ENCODE measurements at places on chromosomes 12 and 14. TPM values are rescaled to one million over a fixed set of nuclear protein-coding genes. Genes with fewer than 3 reads are reported as not detected.

TMEM132D gene
- not detected for total RNA-seq

DNA sequence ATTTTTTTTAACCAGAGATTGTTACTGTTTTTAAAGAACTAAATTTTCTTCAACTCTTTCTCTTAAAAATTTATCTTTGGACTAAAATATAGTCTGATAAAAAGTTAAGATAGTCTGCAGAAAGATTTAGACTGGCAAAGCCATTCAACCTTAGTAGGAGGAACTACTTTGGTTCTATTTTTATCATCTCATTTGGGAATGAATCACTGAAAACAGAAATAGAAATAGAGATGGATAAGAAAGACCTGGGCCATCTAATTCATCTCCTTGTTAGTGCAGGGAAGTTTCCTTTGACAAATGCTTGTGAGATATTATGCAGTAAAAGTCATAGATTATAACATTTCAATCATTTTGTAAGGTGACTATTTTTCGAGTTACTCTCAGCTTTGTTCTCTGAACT is 263.2 kb upstream of the NPAS3 start:
- DNase-seq: no peak

DNA sequence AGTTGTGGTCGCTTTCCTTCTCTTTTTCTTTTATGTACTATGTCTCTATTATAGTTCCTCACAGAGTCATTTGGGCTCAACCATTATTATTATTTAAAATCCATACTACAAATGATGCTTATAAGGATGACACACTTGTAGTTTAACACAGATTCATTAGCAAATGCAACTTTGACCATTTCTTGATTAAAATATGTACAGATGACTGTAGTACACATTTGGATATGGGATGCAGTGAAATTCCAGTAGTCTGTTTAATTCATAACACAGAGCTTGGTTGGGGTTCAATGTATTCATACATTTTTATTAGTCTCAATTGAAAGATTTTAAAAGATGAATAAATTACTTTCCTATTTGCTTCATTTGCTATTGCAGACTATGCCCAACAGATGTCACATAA is 30.0 kb downstream of the SLC38A1 start:
- DNase-seq: no peak

- DNase-seq: no peak
Measured at GRCh38 chr14:84929086-84929485, 600.9 kb upstream of the FLRT2 start.

- no peak for DNase-seq
Measured at GRCh38 chr14:67510121-67510520, 21.6 kb upstream of the TMEM229B start.

FAM186B gene
- 0.30 TPM for total RNA-seq

DNA sequence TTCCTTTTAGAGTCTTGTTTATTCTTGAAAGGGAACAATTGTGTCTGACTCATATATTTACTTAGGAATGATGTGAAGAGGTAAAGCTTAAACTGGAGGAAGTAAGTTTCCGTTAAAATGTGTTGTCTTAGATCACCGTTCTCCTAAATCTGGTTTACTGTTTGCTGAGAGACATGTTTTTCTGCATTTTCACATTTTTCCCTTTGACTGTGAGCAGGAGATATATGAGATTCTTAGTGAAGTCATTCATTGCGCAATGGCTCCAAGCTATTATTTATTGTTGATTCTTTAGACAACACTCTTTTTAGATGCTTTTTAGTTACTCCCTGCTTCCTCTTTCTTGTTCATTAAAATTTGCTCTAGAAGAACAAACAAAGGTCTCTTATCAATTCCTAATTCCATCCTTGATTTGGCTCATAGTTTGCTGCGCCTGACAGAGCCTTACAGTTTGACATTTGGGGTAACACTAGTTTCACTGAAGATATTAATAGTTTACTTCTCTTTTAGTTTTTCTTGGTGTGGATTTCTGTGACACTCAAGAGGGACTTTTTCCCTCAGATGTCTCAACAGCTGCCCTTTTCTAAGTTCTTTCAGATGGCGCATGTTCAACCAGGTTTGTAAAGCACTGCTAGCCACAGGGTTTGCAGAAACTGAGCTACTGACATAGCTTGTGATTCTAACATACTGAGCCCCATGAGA is 11.4 kb downstream of the CLECL1 start:
- peak; percentile 42 for DNase-seq

HOXC12 gene
- not detected for total RNA-seq

DNA sequence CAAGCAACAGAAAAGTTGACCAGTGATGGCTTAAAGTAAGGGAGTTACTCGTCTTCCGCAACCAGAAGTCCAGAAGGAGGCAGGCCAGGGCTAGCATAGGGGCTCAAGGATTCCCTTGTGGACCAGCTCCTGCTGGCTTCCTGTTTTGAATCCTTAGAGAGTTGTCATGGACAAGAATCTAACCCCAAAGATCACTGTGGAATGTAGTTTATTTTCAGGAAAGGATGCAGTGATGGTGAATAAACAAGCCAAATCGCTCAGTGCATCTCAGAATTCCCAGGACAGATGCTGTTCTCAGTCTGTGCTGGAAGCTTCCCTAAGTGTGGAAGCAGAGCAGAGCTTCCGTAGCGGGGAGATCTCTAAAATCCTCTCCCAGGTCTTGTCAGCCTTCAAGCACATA is 311.3 kb downstream of the C12orf75 start:
- no peak for DNase-seq

DDX54 gene
- total RNA-seq: 67.3 TPM

DNA sequence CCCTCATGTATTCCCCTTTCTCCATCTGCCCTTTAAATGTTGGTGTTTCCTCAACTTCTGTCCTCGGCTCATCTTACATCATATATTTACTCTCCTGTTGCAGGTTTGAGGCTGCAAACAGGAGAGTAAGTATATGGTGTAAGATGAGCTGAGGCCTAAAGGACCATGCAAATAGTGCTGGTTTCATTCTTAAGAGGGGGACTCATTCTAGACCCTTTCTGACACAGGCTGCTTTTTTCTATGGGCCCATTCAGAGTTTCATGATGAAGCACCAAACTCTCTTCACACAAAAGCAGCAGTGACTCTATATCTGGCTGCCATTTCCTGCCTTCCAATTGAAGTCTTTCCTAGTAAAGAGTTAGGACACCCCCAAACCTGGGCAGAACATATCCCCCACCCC is 218.5 kb downstream of the PHLDA1 start:
- DNase-seq: no peak

All from MCF 10A (cell line).